ENCODE measurements at places on chromosomes 2 and 18.

- DNase-seq: no peak
These were observed 486.5 kb downstream of the TDRD15 start for GRCh38 chr2:21610304-21610703.

- no peak for DNase-seq
These were observed 182.7 kb downstream of the ETAA1 start for GRCh38 chr2:67579806-67580205.

GRCh38 chr2:98504381-98505109 is 59.9 kb downstream of the INPP4A start:
- DNase-seq: no peak

DNA sequence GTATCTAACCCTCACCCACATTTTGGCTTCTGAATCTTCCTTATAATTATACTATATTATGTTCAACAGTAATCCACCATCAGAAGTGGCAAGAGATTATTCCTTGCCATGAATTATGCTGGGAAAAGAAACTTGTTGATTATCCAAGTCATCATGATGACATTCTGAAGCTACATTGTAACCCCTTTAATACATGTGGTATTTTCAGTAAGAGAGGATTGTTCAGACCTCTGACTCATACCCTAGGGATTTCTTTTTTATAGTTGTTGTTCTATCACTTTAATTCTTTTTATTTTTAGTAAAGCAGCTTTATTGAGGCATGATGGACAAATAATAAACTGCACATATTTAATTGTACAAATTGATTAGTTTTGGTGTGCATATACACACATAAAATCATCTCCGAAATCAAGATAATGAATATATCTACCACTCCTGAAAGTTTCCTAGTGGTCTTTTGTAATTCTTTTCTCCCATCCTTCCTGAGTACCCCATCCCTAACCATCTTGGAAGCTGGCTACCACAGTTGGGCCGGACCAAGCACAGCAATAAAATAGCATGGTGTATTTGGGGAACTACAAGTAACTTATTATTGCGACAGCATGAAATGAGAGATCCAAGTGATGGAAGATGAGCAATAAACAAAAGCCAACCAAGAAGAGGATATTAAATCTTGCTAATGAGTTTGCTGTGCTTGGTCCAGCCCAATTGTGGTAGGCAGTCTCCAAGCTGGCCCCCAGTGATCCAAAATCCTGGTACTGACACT is 159.9 kb downstream of the BARD1 start:
- DNase-seq: no peak

DNA sequence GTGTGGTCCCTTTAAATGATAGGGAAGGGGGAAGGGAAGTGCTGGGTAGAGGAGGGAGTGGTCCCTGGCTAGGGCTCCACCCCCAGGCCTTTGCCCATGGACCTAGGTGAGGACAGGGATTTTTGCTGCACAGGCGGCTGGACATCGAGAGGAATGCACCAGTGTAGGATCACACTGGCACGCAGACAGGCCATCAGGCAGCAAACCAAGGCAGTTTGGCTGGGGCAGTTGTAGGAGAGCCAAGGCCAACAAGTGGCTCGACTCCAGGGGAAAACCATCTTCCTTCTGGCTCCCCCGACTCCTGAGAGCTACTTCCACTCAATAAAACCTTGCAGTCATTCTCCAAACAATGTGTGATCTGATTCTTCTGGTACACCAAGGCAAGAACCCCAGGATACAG is 402.0 kb upstream of the LRRTM1 start:
- DNase-seq: no peak

- no peak for DNase-seq
These were observed 434.9 kb downstream of the MBD2 start for GRCh38 chr18:53789376-53790247.

- no peak for DNase-seq
These were observed 31.4 kb upstream of the HDAC4 start for GRCh38 chr2:239432174-239432573.

DNA sequence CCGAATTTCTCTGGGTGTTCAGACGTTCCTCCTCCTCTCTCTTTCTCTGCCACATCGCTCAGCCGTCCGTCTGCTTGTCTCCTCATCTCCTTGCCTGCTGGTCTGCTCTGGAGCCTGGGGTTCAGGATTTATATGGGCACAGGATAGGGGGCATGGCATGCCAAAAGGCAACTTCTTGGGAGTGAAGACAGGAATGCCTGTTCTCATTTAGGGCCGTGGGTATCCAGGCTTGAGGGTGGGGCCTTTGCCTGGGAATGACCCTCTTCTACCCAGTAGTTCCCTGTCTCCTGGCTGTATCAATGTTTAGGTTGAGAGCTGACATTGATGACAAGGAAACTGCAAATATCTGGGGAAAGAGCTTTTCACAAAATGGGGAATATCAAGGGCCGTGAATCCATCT is 98.0 kb downstream of the HRH4 start:
- DNase-seq: no peak

- DNase-seq: no peak
These were observed 67.3 kb downstream of the KYNU start for GRCh38 chr2:142944721-142945120.

DNA sequence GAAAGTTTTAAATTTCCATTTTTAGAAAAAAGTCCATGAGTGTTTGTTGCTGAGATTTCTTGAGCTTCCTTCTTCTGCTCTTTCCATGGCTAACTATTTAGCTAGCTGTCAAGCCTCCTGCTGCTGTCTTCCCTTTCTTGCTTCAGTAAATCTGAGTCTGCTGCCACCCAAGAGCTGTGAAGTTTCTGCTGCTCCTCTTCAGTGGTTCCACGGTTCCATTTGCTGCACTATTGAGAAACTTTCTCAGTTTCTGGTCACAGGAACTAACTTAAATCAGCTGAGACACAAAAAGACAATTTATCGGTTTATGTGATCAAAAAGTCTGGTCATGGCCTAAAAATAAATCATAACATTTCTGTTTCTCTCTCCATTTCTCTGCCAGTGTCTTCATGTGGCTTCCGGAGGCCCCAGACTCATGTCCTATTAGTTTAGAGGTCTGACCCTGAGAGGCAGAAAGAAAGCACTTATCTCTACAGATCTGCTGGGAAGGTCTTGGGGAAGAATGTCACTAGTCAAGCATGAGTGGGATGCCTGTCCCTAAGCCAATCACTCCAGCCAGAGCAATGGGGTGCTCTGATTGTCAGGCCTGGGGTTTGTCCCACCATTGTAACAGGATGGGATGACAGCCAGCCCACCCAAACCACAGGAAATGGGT is 73.0 kb upstream of the ARL4C start:
- no peak for DNase-seq
